ENCODE measurements at places on chromosomes 4 and X.
A peak's percentile ranks its signal among the peaks of the same experiment; 100 is the strongest.

- no peak for DNase-seq
Observed at GRCh38 chr4:12421364-12421763, 992.7 kb upstream of the HS3ST1 start.

- no peak for DNase-seq
Observed at GRCh38 chr4:153222707-153223426, 18.6 kb downstream of the TRIM2 start.

DNA sequence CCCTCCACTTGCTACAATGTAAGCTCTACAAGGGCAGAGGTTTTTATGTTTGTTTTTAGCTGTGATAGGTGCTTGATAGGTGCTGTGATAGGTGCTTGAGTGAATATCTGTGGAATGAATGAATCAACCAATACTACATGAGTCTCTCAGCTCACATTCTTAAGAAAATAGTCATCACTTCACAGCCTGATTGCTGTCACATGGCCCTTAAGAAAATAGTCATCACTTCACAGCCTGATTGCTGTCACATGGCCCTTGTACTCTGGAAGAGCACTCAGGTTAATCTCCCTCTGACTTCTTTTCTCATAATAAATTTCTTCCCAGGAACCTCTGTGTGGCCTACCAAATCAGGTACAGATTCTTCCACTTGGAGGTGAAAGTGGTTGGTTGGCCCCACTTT, 335.2 kb downstream of the TENM3 start:
- no peak for DNase-seq

- DNase-seq: no peak
Observed at GRCh38 chr4:87026800-87027495, 92.1 kb downstream of the AFF1 start.

DNA sequence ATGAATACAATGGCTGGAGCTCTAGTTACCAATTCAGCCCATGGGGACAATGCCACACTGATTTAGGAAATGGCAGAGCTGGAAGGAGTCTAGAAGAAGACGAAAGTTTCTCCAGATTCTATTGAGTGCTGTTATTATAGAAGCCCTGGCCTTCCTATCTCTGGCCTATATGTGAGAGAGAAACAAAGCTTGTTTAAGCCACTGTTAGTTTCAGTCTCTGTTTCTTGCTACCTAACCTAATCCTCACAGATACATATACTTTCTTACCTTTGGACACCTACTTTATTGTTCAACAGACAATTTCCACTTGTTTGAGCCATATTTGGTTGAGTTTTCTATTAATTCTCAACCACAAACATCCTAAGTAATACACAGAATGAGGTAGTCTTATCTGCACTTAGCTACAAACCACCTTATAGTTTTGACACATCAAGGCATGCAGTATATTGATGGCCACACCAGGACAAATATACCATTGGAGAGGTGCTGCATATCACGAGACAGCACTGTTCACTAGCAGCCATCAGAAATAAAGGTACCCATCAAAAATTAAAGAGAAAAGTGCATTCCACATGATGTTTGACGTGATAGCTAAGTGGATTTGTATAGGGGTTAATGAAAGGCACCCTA, 190.2 kb downstream of the SMIM20 start:
- no peak for DNase-seq

DNA sequence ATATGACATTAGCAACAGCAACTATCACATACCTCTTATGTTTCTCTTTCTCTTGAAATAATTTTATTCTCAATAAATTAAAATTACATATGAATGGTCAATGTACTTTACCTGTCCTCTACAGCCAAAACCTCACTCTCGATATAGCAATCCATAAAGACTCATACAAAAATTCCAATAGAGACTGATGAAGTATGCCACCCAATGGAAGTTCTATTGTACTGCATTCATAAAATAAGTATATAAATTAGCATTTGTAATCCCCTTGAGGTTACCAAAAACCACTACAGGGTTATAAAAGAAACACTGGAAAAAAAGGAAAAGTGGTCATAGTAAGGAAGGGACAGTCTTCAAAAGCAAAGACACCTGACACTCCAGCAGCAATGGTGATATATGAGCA, 32.8 kb downstream of the CLDN2 start:
- DNase-seq: no peak

DNA sequence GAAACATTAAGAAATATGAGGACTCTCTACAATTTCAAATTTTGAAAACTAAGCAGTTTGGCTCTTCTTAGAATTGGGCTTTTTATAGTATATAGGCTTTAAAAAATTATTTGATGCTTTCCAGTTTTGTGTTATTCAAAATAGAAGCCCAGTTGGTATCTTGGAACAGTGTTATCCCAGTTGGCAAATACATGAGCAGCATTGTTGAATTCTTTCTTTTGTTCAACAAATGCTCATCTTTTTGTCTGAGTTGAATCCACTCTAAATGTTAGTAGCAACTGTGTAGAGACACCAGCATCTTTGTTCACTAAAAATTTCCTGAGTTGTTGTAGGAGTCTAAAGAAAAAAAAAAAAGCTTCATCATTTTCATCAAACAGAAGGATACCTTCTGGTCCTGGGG, 41.0 kb upstream of the LIMCH1 start:
- no peak for DNase-seq

DNA sequence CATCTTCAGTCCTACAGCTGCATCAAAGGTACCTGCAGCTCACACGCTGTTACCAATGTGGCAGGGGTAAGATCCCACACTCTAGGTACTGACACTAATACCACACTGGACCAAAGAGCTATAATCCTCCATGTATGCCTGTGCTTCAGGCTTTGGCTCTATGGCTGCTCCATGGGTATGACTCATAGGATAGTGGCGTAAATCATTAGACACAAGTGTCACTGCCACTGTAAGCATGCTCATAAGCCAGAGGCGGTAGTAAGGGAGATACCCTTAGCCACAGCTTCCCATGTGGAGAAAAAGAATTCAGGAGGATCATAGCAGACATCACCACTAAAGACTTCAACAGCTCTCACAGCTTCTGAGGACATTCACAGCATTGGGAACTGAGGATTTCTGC, 287.5 kb downstream of the ACTRT1 start:
- no peak for DNase-seq

DNA sequence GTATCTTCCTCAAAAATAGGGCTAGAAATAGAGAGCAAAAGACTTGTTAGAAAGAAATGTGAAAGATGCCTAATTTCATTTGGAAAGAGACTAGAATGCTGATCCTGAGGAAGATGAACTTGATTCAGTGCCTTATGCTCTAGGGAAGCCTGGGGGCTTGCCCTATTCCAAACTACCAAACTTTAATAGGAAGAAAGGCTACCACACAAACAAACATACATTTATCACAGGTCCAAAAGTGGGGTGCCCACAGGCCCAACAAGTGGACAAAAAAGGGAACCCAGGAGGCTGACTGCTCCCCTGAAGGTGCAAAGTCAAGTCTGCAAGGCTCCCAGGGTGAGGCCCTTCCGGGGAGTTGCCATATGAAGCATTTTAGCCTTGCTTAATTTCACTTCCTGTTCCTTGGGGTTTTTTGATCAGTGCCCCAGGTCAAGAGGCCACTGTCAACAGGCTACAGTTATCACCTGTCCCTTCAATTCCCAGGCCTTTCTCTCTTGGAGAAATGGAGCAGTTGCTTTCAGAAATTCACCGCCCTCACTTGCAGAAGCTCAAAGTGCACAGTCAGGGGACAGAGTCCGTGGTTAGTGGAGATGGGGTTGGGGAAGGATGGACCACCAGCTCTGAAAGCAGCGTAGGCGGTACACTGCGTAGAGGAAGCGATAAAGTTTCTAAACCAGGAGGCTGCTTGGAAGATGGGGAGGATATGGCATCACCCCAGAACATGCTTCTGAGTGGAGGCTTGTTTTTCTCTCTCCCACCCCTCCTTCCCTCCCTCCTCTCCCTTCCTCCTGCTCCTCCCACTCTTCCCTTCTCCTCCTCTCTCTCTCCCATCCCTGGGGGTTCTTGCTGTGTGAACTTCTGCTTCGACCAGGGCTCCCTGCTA, 36.4 kb downstream of the TMEM154 start:
- DNase-seq: no peak

DNA sequence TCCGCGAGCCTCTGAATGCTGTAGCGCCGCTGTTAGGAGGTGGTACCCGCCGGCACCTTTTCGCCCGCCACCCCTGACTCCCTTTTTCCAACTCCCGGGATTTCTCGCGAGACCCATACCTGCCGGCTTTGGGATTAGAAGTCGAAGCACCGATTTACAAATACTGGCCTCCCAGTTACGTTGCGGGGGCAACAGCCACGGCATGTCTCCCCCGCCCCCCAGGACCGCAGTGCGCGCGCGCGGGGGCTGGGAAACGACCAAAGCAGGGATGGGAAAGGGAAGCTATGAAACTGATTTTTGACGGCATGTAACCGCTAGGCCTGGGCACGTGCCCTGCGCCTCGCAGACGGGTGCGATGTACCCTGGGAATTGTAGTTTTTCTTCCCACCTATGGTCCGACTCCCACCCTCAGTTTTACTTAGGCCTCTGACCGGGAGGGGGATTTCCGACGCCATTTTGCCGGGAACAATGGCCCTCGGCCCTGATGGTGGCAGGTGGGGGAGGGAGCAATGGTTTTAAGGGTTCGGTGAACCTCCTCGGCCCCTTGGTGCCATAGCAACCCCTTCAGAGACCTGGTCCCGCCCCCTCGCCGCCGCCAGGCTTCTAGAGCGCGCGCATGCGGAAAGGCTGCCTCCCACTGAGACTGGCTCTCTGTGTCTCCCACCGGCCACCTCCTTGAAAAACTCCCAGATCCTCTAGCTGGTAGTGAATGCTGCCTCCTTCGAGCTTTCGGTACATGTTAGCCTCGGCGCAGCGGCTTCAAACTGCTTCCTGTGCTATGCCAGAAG, 772 bp upstream of the WNK3 start:
- peak; percentile 2 for DNase-seq

GRCh38 chr4:91015861-91016260, 888.7 kb downstream of the CCSER1 start:
- no peak for DNase-seq

GRCh38 chr4:84499624-84499982, 511 bp upstream of the NKX6-1 start:
- DNase-seq: no peak

DNA sequence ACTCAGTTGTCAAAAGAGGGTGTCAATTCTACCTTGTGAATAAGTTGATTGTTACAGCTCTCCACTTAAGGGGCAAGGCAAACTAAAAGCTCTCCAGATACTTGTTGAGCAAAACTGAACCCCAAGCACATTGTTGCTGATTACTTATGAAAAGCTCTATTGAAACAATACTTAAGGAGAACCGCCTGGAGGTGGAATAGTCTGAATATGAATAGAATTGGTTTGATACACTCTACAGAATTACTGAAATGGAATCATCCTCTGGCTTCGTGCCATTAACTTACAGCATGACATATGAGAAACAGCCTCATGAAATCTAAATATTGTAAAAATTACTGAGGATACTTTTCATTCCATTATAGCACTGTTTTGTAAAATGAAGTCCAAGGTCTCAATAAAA, 127.0 kb upstream of the SH3RF1 start:
- no peak for DNase-seq

DNA sequence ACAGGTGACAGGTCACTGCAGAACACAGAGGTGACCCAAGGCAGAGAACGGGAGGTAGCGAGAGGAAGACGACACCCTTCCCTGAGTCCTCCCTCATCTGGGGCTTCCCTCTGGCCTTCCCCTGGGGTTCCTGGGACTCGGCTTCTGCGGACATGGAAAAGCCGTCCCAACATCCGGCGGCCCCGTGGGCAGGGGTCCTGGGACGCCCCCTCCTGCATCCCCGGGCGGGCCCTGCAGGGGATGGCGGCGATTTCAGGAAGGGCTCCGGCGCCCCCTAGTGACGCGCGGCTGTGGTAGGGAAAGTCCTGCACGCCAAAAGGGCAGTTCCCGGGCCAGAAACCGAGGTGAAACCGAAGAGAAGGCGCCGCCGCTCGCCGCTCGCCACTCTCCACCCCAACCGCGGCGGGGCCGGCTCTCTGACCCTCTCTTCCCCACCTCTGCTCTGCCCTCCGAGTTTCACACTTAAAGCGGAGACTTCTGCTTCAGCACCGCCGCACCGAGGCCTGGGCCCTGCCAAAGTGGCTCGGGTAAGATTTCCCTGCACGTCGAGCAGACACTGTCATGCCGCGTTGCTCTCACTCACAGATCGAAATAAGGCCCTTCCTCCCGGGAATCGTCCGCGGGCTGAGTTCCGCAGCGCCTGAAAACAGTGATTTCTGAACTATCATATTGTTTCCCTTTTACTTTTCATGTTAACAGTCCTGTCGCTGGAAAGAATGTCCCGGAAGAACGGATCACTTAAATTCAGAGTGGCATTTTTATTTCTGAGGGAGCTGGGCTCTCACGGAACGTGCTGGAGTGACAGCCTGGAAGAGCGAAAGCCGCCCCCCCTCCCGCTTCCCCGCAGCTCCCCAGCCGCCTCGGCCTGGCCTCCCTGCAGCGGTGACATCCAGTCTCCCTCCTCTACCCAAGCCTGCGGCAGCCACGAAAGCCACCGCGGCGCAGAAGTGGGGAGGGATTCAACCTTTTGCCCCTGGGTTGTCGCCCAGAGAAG, 110.6 kb downstream of the DCTD start:
- peak; percentile 46 for DNase-seq

DNA sequence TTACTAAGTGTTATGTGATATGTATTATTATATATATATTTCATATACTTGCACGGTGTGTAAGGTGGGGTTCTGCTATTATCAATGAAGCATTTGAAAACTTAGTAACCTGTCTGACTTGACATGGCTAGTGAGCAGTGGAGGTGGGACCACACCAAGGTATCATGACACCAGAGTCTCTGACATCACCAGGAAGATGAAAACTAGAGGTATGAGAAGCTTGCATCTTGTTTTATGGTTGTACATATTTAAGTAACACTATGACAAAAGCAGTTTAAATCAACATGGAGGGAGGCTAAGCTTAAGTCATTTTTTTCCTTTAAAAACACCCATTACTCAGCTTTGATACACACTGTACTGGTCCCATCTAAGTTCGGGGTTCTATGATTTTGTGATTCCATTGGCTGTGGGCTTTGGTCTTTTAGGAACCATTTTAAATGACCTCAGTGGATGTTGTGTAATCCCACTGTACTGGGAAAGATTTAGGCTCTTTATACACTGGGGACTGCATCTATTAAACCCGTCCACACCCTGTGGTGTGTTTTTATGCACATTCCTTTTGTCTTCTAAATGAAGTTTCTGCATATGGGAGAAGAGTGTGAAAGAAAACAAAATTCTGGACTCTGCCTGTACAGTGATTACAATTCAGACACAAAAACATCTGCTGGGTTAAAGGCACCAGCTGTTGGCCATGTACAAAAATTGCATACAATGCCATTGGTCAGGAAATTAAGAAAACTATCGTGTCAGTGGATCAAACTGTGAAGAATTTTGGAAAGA, 570.6 kb downstream of the SPRY1 start:
- DNase-seq: no peak

- DNase-seq: no peak
Observed at GRCh38 chr4:77852892-77853495, 9.6 kb upstream of the MRPL1 start.

DNA sequence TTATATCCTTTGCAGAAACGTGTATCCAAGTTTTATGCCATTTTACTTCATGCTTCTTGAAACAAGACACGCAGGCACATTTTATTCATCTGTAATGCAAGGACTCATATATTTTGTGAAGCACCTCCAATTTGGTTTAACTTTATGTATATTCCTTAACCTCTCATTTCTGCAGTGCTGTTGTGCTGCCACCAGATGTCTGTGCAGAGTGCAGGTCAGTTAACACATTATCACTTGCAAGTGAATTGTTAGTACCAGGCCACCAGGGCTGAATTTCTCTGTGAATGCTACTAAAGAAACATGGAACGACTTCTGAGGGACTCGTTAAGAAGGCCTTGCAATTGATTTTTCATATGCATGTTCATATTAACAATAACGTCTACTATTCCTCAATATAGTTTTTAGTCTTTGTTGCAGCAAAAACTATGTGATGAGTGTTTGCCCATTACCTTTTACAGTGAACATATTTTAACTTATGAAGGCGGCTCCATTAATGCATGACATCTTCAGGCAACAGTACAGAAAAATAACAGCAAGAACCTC, 770.3 kb downstream of the NLGN4X start:
- DNase-seq: no peak

Measured in activated CD4-positive, alpha-beta T cell treated with anti-CD3 and anti-CD28 coated beads, Interleukin-2, amount 50 U/mL, for 24 hours (primary cell).